ENCODE measurements at places on chromosomes 7 and 10. TPM values are rescaled to one million over a fixed set of nuclear protein-coding genes. Genes with fewer than 3 reads are reported as not detected.

Gene MEOX2
- total RNA-seq, result not detected

Gene MBL2
- not detected for total RNA-seq

Gene AKR1C1
- total RNA-seq, result 547 TPM

Gene PTPRN2
- 0.76 TPM for total RNA-seq

Gene PTN
- not detected for total RNA-seq

Gene STOX1
- 0.45 TPM for total RNA-seq

Gene RRP12
- 56.3 TPM for total RNA-seq

Gene LIPK
- total RNA-seq, result not detected

Gene SH2D4B
- total RNA-seq, result 0.09 TPM
